ENCODE measurements at places on chromosomes 12 and 14.

DNA sequence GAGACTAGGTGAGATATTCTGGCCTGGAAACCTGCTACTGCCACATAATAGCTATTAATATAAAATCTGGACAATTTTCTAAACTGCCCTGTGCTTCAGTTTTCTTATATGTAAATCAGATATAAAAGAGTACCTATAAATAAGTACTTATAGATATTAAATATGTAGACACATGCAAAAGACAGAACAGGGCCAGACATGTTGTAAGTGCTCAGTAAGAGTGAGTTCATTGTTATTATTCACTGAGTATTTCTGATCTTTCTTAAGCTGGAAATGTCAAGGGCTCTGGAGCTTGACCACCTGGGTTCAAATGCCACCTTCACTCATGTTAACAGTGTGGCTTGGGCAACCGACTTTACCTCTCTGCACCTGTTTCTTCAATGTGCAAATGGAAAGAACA is 179.8 kb downstream of the GALC start:
- no peak for DNase-seq

GRCh38 chr14:58815161-58815701 is 177.5 kb downstream of the DACT1 start:
- no peak for DNase-seq

- no peak for DNase-seq
Observed at GRCh38 chr12:132518354-132518992, 28.5 kb downstream of the FBRSL1 start.

- DNase-seq, result no peak
Observed at GRCh38 chr14:28196878-28197277, 569.7 kb upstream of the FOXG1 start.

All from thyroid gland (tissue), 4 donors.